ENCODE measurements at places on chromosomes 2 and 18. TPM values are rescaled to one million over a fixed set of nuclear protein-coding genes. Genes with fewer than 3 reads are reported as not detected.

DNA sequence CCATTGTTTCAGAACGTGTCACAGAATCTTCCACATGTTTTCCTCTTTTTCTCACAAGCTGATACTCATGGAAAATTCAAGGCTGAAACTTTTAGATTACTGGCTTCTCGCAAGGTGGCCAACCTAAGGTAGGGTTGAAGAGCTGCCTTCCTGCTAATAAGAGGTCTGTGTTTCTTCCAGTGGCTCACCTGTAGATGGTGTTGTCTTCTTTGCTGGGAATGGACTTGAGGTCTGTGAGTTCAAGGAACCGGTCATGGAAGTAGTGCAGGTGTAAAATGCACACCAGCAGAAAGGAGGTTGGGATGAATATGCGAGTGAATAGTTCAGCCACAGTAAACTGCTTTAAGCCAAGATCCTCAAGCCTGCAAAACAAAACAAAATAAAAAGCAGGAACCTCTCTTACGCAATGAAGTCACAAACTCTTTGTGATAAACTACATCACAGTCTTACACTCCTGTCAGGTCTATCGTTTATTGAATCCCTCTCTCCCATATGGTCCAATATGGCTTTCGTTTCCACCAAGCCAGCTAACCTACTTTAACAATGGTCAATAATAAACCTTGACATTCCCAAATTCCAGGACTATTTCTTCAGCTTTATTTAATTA lies 258.9 kb downstream of the NAPG start:
- no peak for DNase-seq

The ARHGAP15 gene
- 27.6 TPM for total RNA-seq

GRCh38 chr2:234544659-234545611 lies 48.1 kb upstream of the ARL4C start:
- DNase-seq, result peak; percentile 60

DNA sequence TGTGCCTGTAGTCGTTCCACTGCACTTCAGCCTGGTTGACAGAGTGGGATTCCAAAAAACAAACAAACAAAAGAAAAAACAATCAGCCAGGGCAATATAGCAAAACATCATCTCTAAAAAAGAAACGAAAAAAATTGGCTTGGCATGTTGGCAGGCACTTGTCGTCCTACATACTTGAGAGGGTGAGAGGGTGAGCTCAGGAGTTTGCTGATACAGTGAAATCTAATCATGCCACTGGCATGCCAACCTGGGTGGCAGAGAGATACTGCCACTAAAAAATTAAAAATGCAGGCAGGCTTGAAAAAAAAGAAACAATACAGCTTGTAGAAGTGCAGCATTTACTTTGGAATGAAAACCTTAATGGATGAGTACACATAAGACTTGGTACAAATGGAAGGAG lies 282.9 kb upstream of the RGPD4 start:
- DNase-seq, result no peak

All from omental fat pad (tissue), 4 donors.